A549 treated with ZK216348 at 1 μM for 4 hours (cell line): ENCODE measurements at places on chromosomes 3 and 15. TPM values are rescaled to one million over a fixed set of nuclear protein-coding genes. Genes with fewer than 3 reads are reported as not detected.

MYLK gene
- total RNA-seq, result 14.2 to 20.7 TPM (median 15.1 TPM) in 5 replicates

CORO2B gene
- total RNA-seq, result 2.4 to 3.9 TPM (median 3.1 TPM) in 5 replicates

GDPGP1 gene
- total RNA-seq, result 3.7 to 5.7 TPM (median 4.7 TPM) in 5 replicates

ZNF501 gene
- not detected in 5 replicates for total RNA-seq

ANKRD63 gene
- total RNA-seq, result 0.21 to 0.67 TPM (median 0.35 TPM) in 4 of 5 replicates, not detected in the other

ACTC1 gene
- total RNA-seq, result 0.17 to 0.35 TPM (median 0.27 TPM) in 5 replicates

ROPN1 gene
- not detected in 5 replicates for total RNA-seq

ATR gene
- 11.1 to 13.7 TPM (median 12.5 TPM) in 5 replicates for total RNA-seq

GABRR3 gene
- total RNA-seq, result not detected in 5 replicates

EIF5A2 gene
- total RNA-seq, result 10.3 to 15.6 TPM (median 13.9 TPM) in 5 replicates

SMCO1 gene
- not detected in 5 replicates for total RNA-seq

CA12 gene
- total RNA-seq, result 141 to 185 TPM (median 171 TPM) in 5 replicates

IGSF11 gene
- total RNA-seq, result 2.7 to 6.4 TPM (median 4.9 TPM) in 5 replicates

LRRC2 gene
- total RNA-seq, result not detected in 5 replicates

DNAH12 gene
- total RNA-seq, result 0.08 to 0.21 TPM (median 0.15 TPM) in 3 of 5 replicates, not detected in the others

AADAC gene
- total RNA-seq, result 14.1 to 19.9 TPM (median 15.7 TPM) in 5 replicates

GCSAM gene
- total RNA-seq, result not detected in 5 replicates

TEX55 gene
- not detected in 5 replicates for total RNA-seq

SLC22A13 gene
- total RNA-seq, result 0.13 TPM in 1 of 5 replicates, not detected in the others

SCN11A gene
- total RNA-seq, result 0.02 TPM in 2 of 5 replicates, not detected in the others

DYNLT2B gene
- 21.3 to 27.2 TPM (median 23.2 TPM) in 5 replicates for total RNA-seq

ACTRT3 gene
- total RNA-seq, result 2.9 to 3.6 TPM (median 3.4 TPM) in 5 replicates

EFHB gene
- 0.53 to 1.6 TPM (median 0.75 TPM) in 5 replicates for total RNA-seq

ALAS1 gene
- 38.4 to 51.7 TPM (median 49.5 TPM) in 5 replicates for total RNA-seq

HGD gene
- total RNA-seq, result 15.7 to 20.7 TPM (median 20.0 TPM) in 5 replicates

CHRNB4 gene
- 0.39 to 1.8 TPM (median 0.80 TPM) in 5 replicates for total RNA-seq

DLEC1 gene
- 0.05 to 0.09 TPM in 2 of 5 replicates, not detected in the others for total RNA-seq

KCNMB2 gene
- total RNA-seq, result not detected in 5 replicates

ZBED2 gene
- total RNA-seq, result 0.19 to 0.43 TPM (median 0.26 TPM) in 5 replicates

CD86 gene
- total RNA-seq, result not detected in 5 replicates

ADCY5 gene
- total RNA-seq, result 0.23 to 0.45 TPM (median 0.32 TPM) in 5 replicates

SAMD7 gene
- total RNA-seq, result not detected in 5 replicates

SLC38A3 gene
- total RNA-seq, result 0.20 TPM in 1 of 5 replicates, not detected in the others

PIERCE2 gene
- 1.9 to 5.6 TPM (median 3.7 TPM) in 5 replicates for total RNA-seq

ACP3 gene
- not detected in 5 replicates for total RNA-seq
